Kidney tubule cell (primary cell): ENCODE measurements at places on chromosomes 5 and 9.

DNA sequence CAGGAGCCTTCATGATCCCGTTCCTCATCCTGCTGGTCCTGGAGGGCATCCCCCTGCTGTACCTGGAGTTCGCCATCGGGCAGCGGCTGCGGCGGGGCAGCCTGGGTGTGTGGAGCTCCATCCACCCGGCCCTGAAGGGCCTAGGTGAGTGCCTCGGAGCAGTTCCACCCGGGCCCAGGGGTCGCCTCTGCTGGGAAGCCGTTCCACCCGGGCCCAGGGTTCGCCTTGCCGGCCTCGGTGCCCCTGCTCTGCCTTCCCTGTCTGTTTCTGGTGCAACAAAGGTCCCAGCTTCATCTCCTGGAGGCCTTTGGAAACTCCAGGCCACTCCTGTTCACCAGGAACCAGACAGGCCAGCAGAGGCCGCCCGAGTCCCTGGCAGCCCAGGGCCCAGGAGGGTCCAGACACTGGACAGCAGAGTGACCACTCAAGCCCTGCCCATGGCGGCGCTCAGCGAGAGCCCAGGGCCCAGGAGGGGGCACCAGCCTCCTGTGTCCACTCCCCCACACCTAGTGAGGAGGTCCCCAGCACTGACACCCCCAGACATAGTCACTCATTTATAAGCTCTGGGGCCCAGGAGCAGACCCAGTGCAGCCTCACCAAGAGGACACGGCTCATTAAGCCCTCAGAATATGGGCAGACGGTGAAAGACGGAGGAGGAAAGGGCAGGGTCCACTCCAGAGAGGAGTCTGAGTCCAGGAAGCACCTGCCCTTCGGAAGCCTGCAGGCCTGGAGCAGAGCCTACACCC is 7.5 kb downstream of the SLC6A19 start:
- peak; percentile 54 for DNase-seq

- no peak for DNase-seq
Measured at GRCh38 chr5:128338649-128339048, 199.4 kb downstream of the FBN2 start.

DNA sequence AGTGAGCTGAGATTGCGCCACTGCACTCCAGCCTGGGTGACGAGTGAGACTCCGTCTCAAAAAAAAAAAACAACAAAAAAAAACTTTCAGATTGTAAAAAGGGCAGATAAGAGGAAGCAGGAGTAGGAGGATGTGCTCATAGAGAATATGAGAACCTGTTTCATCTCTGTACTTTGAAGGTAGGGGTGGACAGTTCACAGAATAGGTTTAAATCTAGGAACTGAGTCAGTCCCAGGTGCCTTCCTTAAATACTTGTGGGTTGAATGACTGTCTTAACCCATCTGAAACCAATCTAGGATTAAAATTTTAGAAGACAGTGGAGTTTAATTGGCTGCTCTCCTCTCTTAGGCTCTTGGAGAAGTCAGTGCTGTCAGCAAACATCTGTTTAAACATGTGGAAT is 12.4 kb downstream of the POLK start:
- peak; percentile 18 for DNase-seq

DNA sequence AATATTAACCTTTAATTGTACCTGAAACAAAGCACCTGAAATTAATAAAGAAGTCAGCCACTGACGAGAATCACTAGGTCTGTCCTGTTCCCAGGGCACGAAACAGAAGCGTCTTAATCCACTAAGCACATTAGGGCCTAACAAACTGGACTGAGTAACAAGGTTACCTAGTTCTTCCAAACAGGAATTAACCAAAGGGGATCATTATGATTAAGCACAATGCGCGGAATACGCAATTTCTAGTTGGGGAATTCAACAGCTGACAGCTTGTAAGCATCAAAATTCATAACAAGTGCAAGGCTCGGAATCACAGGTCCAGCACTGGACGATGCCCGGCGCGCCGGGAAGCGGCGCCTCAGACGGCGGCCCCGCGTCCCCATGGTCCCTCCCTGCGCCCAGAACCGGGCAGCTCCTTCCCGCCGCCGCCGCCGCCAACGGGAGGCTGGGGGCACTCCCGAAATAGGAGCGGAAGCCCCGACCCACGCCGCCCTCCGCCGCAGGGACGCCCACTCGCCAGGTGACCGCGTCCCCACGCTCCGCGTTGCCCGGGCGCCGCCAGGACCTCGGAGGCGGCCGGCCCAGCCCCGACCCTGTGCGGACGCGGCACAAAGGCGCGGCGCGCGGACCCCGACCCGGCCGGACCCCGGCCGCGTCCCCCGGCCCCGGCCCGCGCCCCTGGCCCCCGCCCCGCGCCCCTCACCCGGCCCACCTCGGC is 898 bp downstream of the CAMSAP1 start:
- peak; percentile 40 for DNase-seq

GRCh38 chr5:137838976-137839375 is 28.7 kb upstream of the MYOT start:
- DNase-seq: no peak

GRCh38 chr5:55538661-55539060 is 3.9 kb upstream of the PLPP1 start:
- DNase-seq: no peak

DNA sequence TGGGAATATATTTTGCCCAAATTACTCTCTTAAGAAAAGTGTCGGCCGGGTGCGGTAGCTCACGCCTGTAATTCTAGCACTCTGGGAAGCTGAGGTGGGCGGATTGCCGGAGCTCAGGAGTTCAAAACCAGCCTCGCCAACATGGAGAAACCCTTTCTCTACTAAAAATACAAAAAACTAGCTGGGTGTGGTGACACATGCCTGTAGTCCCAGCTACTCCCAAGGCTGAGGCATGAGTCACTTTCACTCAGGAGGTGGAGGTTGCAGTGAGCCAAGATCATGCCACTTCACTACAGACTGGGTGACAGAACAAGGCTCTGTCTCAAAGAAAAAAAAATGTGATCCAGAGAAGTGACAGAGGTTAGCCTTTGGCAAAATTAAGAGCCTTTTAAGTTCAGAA is 26.4 kb upstream of the TMEM171 start:
- peak; percentile 84 for DNase-seq

- no peak for DNase-seq
Measured at GRCh38 chr5:14572385-14572784, 9.2 kb upstream of the OTULINL start.

GRCh38 chr5:115507681-115508080 is 36.9 kb downstream of the FEM1C start:
- no peak for DNase-seq

DNA sequence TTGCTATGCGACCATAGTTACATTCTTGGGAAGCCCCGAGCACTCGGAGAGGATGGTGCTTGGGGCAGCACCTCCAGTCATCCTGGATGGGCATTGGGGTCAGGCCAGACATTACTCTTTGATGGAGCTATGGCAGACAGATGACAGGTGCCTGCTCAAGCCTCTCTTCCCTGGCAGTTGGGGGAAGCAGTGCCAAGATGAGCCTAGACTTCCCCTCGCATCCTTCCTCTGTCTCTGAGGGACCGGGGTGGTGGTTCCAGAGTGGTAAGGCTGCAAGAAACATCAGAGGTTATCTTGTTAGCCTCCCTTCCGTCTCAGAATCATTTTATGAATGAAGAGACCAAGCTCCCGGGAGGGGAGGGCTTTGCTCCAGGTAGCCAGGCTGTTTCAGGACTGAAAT is 2.8 kb upstream of the HMCN2 start:
- DNase-seq: no peak

DNA sequence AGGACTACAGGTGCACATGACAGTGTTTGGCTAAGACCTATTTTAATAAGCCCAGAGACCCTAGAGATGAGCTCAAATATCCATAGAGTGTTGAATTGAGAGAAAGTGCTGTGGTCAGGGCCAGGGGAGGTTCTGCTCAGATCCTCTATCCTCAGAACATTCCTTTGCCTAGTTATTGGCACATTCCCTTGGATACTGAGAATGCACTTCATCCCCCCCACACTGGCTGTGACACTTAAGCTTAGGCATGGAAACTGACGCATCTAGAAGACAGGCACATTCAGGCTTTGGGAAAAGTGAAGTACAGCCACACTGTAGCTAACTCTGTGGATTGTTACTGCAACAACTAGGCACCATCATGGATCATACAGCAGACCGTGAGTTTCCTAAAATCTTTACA is 27.1 kb upstream of the RASGRF2 start:
- DNase-seq: no peak

GRCh38 chr5:51172903-51173626 is 210.2 kb upstream of the ISL1 start:
- no peak for DNase-seq

DNA sequence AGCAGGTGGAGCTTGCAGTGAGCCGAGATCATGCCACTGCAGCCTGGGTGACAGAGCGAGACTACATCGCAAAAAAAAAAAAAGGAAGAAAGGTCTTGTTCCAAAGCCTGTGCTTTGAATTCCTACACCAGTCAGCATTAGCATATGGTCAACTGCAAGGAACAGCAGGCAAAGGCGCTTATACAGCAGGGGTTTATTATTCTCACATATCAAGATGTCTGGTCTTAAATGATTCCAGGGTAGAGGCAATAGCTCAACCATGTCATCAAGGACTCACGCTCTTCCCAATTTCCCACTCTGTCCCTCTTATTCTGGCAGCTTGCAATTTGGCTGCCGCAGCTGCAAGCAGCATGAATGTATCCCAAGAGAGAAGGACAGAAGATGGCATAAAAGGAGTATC is 28.6 kb upstream of the HRH2 start:
- no peak for DNase-seq

- DNase-seq: no peak
Measured at GRCh38 chr5:90162324-90162723, 247.2 kb downstream of the CETN3 start.

- no peak for DNase-seq
Measured at GRCh38 chr5:129763651-129764050, 15.8 kb downstream of the MINAR2 start.

GRCh38 chr9:74245866-74246497 is 251.2 kb upstream of the RORB start:
- DNase-seq: no peak

DNA sequence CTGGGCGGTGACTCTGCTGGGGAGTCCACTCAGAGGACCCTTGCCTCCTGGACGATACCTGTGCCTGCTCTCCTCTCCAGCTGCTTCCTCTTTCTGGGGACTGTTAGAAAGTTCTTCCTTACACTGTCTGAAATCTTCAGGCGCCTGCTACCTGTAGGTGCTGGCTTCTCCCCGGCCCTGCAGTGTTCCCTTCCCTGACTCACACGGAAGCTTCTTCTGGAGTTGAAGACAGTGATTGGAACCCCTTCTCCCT is 562 bp downstream of the GSN start:
- peak; percentile 39 for DNase-seq

DNA sequence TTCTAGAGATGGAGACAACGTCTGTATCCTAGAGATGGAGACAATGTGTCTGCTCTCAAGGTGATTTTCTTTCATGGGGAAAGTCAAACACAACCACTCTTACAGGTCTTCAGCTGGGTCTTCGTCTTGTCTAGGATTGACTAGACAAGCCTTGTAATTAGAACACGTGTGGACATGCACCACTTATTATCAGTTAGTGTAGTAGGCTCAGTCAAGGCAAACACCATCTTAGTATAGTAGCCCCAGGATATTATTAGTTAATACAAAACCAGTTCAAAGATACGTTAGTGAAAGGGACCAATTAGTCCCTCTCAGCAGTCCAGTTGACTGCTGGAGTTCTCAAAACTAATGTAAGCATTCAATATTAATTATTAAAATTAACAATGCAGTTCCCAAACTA is 15.1 kb upstream of the CCL28 start:
- peak; percentile 70 for DNase-seq

DNA sequence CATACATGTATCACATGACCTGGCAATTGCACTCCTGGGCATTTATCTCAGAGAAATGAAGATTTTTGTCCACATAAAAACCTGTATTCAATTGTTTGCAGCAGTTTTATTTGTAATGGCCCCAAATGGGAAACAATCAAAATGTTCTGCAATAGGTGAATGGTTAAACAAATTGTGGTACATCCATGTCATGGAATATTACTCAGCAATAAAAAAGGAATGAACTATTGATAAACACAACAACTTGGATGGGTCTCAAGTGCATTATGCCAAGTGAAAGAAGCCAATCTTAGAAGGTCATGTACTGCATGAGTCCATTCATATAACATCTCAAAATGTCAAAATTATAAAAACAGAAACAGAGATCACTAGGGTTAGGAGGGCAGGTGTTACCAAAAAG is 1.5 kb upstream of the NDUFS4 start:
- DNase-seq: no peak

DNA sequence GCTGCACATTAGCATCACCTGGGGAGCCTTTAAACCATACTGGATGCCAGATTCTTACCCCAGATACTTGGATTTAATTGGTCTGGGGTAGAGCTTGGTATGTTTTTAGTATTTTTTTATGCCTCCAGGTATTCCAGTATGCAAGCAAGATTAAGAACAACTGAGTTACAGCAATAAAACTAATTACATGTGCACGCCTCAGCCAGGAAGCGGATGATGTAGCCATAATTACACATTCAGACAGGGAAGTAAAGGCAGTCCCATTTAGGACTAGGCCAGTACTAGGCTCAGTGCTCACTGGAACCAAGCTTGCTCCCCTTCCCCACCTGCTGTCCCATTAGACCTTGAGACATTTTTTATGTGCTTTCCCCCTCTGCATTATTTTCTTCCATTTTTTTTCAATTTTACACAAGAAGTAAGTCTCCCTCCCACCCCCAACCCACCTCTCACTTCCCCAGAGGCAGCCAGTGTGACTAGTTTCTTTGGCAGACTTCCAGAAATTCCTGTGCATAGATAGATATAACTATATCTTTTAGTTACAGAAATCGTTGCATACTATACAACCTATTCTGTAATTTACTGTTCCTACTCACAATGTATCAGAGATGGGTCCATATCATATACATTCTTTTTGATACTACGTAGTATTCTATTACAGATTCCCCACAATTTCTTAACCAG is 7.1 kb upstream of the GNAQ start:
- DNase-seq: peak; percentile 54

DNA sequence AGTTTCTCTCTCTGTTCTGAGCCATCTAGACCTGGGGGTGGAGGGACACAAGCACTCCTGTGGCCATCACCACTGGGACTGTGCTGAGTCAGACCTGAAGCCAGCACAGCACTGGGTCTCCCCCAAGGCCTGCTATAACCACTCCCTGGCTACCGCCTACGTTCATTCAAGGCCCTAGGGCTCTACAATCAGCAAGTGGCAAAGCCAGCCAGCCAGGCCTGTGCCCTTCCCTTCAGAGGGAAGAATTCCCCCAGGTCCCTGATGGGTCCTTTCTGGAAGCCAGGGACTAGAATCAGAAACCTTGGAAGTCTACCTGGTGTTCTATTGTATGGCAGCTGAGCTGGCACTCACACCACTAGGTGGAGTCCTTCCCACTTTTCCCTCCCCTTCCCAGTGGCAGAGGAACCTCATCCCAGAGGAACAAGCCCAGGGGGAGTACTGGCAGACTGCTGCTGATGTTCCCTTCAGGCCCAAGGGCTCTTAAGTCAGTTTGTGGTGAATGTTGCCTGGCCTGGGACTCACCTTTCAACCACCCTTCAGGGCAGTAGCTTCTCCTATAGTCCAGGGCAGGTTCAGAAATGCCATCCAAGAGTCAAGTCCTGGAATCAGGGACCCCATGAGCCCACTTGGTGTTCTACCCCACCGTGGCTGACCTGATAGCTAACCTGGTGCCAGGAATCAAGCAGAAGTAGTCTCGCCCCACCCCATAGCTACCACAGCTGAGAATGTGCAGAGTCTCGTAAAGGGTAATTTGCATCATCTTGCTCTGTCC is 20.0 kb downstream of the JMY start:
- DNase-seq: peak; percentile 55
